GM12878 (cell line): ENCODE measurements at places on chromosomes 11 and 22. TPM values are rescaled to one million over a fixed set of nuclear protein-coding genes. Genes with fewer than 3 reads are reported as not detected.

GRCh38 chr11:32032478-32032877 lies 58.4 kb upstream of the RCN1 start:
- peak overlapping the region; percentile 39; the same call in 1 of the 2 replicates for H3K27ac ChIP-seq
- no peaks in the 10 kb centered on the region for H3K27me3 ChIP-seq
- peak; percentile 41 for DNase-seq
- peak overlapping the region; percentile 9; the same call in 1 of the 2 replicates for H3K4me3 ChIP-seq

- DNase-seq, result no peak
- no peaks in the 10 kb centered on the region for H3K4me1 ChIP-seq
- no peak overlapping the region for H3K27ac ChIP-seq
- no peak overlapping the region for H3K4me3 ChIP-seq
- H3K36me3 ChIP-seq, result peaks cover 55% of the 10 kb centered on the region
Observed at GRCh38 chr22:36292823-36293530, 40.0 kb downstream of the APOL1 start.

DNA sequence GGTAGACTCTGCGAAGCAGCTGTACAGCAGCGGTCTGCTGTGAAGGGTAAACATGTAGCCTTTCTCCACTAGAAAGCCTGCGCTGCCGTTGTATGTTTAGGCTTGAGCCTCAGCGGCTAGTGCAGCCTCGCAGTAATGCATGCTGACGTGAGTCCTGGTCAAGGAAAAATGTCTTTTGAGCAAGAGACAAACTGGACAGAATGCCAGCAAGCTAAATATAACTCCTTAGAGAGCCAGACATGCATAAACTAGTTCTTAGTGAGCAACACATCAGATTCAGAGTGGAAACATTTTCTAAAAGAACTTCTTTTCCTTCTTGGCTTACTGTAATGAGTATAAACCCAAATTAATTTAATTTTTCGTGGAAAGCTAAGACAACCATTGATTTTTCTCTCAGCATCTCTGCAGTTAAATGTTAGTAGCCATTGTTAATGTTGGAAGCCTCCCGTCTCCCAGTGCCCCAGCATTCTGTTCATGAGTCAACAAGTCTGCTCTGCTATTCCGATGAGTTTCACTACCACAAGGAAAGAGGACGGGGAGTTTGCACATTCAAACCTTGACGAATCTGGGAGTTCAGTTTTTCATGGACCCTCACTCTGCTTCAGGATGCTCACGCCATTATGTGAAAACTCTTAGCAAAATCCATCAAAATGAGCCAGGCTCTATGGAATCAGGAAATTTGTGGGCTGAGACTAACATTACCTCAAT lies 51.4 kb downstream of the JAM3 start:
- no peak overlapping the region for H3K4me3 ChIP-seq
- H3K4me1 ChIP-seq, result no peaks in the 10 kb centered on the region
- H3K27ac ChIP-seq, result no peak overlapping the region
- H3K27me3 ChIP-seq, result no peaks in the 10 kb centered on the region; the same call in none of the 2 replicates
- H3K36me3 ChIP-seq, result no peaks in the 10 kb centered on the region

- no peaks in the 10 kb centered on the region for H3K4me1 ChIP-seq
- H3K36me3 ChIP-seq, result no peaks in the 10 kb centered on the region
- no peak overlapping the region for H3K27ac ChIP-seq
- H3K4me3 ChIP-seq, result no peak overlapping the region
- H3K27me3 ChIP-seq, result peaks cover 2% of the 10 kb centered on the region
Observed at GRCh38 chr11:94837317-94837716, 69.2 kb downstream of the AMOTL1 start.

GRCh38 chr22:23181721-23182308 lies 1.5 kb downstream of the BCR start:
- no peaks in the 10 kb centered on the region for H3K36me3 ChIP-seq
- H3K27me3 ChIP-seq, result no peaks in the 10 kb centered on the region
- no peak overlapping the region; the same call in 1 of the 2 replicates for H3K27ac ChIP-seq
- H3K4me1 ChIP-seq, result peaks cover 56% of the 10 kb centered on the region
- H3K4me3 ChIP-seq, result peak overlapping the region; percentile 76

DNA sequence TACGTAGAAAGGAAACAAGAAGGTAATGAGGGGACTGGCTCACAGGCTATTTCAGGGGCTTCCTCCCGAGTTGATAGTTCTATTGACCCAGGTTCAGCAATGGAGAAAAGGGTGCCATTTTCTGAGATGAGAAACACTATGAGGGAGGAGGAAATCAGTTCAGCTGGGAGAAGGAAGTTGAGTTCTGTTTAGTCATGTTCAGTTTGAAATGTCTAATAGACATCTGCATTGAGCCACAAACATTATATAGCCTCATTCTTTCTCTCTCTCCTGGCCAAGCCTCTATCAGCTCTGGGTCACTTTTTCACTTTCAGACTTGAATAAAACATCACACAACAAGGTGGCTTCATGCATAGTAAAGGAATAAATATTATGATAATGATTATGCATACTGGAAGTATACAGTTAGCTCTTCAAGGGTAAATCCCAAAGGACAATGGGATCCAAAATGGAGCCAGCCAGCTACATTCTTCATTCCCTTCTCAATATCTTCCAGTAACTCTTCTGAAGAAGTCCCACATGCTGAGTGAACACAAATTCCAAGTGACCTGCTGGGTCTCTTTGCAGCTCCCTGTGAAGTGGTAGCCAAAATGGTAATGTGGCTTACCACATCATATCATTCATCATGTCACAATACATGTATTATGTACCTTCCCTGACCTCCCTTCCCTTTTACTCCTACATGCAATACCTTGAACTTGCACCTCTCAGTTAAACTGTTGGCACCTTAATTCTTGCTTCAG lies 80.9 kb upstream of the CD44 start:
- H3K27me3 ChIP-seq, result no peaks in the 10 kb centered on the region
- no peaks in the 10 kb centered on the region for H3K36me3 ChIP-seq
- H3K27ac ChIP-seq, result no peak overlapping the region; the same call in 1 of the 2 replicates
- DNase-seq, result no peak

DNA sequence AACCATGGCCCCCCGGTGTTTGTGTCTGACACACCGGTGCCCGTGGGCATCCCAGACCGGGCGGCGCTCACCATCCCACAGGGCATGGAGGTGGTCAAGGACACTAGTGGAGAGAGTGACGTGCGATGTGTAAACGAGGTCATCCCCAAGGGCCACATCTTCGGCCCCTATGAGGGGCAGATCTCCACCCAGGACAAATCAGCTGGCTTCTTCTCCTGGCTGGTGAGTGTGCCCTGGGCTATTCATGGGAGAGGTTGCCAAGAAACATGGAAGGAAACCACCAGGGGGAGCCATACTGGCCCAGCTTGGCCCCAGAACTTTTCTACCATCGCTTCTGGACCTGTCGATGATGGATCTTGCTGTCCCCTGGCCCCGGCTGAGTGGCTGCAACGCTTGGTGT lies 36.5 kb downstream of the PRDM11 start:
- no peak overlapping the region for H3K27ac ChIP-seq
- peaks cover 3% of the 10 kb centered on the region; the same call in 1 of the 2 replicates for H3K27me3 ChIP-seq
- H3K4me3 ChIP-seq, result no peak overlapping the region
- no peak for DNase-seq
- H3K36me3 ChIP-seq, result no peaks in the 10 kb centered on the region

GRCh38 chr11:118100691-118101232 lies 14.0 kb upstream of the SMIM35 start:
- H3K4me3 ChIP-seq, result no peak overlapping the region
- no peak for DNase-seq
- H3K36me3 ChIP-seq, result no peaks in the 10 kb centered on the region
- H3K27me3 ChIP-seq, result no peaks in the 10 kb centered on the region; the same call in none of the 2 replicates

DNA sequence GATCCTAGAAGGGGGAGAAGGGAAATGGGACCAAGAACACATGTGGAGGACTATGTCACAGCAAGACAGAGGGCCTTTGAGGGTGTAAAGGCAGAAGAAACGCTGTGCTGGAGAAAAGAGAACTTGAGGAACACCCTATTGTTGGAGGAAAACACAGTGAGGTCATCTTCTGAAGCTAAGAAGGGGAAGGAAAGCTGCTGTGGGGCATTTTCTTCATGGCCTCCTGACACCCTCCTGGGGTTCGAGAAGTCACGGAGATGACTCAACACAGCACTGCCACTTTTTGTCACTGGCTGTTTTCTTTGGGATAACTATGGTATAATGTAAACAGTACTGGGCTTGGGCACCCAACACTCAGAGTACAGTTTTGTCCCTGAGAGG lies 492.6 kb upstream of the CADM1 start:
- H3K4me1 ChIP-seq, result peaks cover 25% of the 10 kb centered on the region
- no peaks in the 10 kb centered on the region for H3K27me3 ChIP-seq
- DNase-seq, result no peak

- no peaks in the 10 kb centered on the region for H3K36me3 ChIP-seq
- DNase-seq, result no peak
- H3K4me1 ChIP-seq, result no peaks in the 10 kb centered on the region
Observed at GRCh38 chr11:33879375-33879774, 12.5 kb downstream of the LMO2 start.

- no peak for DNase-seq
- no peaks in the 10 kb centered on the region; the same call in 1 of the 2 replicates for H3K27me3 ChIP-seq
- H3K4me1 ChIP-seq, result no peaks in the 10 kb centered on the region
Observed at GRCh38 chr11:64406221-64406946, 47.4 kb downstream of the RPS6KA4 start.

DNA sequence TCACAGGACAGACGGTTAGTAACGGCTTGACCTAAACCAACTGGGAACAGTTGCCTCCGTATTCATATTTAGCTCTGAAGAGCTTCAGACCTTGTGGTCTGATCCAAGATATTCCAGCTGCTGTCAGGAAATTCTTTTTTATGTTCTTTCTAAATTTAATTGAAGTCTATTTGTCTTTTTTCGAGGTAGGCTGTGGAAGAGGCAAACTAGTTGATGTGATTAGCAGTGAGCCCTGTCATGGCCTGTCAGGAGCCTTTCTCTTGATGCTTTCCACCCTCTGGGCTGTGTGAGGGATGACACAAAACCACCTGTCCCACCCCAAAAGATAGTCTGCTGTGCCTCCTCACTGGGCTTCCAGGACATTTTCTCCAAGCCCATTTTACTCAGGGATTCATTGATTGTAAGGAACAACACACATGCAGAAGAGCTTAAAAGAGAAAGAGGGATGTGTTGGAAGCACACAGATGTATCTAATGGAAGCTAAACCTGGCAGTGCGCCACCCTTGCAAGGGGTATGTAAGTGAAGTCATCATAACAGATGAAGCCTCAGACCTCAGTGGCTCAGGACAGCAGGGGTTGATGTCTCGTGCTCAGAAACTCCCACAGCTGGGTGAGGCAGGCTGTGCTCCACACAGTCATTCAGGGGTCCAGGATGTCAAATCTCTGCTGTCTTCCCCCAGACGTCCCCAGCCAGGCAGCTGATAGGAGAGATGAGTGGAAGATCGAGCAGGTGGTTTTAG lies 170.0 kb downstream of the NCAM1 start:
- H3K4me3 ChIP-seq, result no peak overlapping the region
- H3K27me3 ChIP-seq, result no peaks in the 10 kb centered on the region; the same call in 1 of the 2 replicates
- no peak overlapping the region for H3K27ac ChIP-seq
- DNase-seq, result no peak
- H3K36me3 ChIP-seq, result no peaks in the 10 kb centered on the region
- H3K4me1 ChIP-seq, result no peaks in the 10 kb centered on the region

The ZNF70 gene
- total RNA-seq, result 2.3 and 2.4 TPM in 2 replicates
